ENCODE measurements at places on chromosomes 3 and 15.

- no peak for DNase-seq
These were observed 227.2 kb downstream of the OCA2 start for GRCh38 chr15:27871902-27872260.

- no peak for DNase-seq
These were observed 220.9 kb upstream of the EIF1B start for GRCh38 chr3:40088527-40089170.

DNA sequence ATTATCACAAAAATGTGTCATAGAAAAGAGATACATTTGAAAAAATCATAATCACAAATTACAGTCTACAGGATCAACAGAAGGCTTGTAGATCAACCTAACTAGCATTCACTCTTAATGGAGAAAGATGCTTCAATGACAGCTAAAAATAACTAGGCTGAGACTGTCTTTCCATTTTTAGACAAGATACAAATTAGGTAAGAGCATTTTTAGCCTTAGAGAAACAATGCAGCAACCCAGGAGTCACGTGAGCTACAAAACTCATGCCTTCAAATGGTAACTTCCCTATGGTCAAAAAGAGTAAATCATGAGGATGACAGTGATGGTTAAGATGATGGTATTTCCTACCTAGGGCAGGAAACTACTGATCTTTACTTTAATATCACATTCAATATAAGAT lies 415.4 kb downstream of the MAGI1 start:
- DNase-seq = no peak

GRCh38 chr15:41870689-41871081 lies 23.2 kb downstream of the SPTBN5 start:
- DNase-seq = no peak

GRCh38 chr3:128269006-128269775 lies 115.9 kb downstream of the EEFSEC start:
- DNase-seq = no peak

DNA sequence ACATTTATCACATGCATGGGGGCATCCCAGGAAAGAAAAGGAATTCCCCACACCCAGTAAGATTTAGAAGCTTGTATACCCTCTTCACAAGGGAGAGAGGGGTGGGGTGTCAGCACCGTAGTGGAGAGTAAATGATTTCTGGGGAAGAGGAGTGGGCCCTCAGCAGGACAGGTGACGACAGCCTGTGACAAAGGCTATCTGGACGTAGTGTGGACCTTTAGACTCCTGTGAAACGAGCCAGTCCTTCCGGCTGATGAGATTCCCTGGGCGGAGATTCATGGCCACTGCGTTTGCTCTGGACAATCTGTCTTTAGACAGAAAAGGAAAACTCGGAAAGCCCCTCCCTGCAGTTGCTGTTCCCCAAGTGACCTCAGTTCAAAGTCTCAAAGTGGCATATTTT lies 1.7 kb upstream of the FAM3D start:
- DNase-seq = no peak

DNA sequence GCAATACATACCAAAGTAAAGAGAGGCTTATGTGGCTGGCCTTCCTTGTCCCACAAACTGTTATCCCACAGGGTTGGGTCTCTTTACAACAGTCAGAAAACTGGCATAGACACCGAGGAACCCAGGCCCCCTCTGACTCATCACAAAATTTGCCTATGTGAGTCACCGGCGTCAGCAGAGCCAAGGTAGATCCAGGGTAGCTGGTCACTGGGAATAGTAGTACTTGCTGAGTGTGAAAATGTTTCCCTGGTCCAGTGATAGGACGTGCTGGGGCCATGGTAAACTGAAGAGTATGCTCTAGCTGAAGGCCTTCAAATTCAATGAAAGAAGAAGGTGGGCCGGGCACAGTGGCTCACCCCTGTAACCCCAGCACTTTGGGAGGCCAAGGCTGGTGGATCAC lies 27.1 kb upstream of the SKIL start:
- no peak for DNase-seq

GRCh38 chr15:72992841-72993252 lies 59.4 kb upstream of the NEO1 start:
- no peak for DNase-seq

GRCh38 chr15:85031944-85032558 lies 50.4 kb downstream of the PDE8A start:
- DNase-seq = no peak

DNA sequence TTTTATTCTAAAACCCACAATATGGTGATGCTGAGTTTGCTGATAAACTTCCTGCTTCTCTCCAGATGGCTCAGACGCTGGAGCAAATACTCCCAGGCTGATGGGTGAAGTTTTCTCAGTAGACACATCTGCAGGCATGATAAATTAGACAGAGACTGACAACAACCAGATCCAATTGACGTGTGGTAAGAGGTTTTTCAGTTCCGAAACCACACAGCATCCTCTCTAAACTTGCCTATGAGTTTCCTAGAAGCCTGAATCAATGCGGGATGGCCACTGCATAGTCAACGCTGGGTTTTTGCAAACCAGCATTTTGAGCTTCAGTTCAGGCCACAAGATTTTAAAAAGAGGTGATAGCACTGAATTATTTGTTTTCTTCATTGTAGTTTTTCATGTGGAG lies 360.3 kb upstream of the ARRDC4 start:
- DNase-seq = no peak

DNA sequence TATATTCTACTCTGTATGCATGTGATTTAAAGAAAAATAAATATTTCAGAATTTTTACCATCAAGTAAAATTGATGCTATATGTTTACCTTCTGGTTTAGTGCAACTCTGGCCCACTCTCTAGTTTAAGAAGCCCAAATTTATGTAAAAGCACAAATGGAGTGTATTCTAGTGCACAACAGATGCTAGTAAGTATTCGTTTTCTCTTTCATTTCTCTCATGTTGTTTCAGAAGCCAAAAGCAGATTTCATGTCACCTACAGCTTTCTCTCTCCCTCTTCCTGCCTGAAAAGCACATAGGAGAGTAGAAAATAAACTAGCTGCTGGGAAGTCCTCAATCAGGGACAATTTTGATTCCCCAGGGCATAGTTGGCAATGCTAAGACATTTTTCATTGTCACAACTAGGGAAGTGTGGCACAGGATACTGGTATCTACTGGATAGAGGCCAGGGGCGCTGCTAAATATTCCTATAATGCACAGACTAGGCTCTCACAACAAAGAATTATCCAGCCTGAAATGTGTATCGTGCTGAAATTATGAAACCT lies 147.4 kb upstream of the ARHGEF26 start:
- no peak for DNase-seq

GRCh38 chr3:123687286-123687685 lies 102.4 kb upstream of the HACD2 start:
- DNase-seq = no peak

DNA sequence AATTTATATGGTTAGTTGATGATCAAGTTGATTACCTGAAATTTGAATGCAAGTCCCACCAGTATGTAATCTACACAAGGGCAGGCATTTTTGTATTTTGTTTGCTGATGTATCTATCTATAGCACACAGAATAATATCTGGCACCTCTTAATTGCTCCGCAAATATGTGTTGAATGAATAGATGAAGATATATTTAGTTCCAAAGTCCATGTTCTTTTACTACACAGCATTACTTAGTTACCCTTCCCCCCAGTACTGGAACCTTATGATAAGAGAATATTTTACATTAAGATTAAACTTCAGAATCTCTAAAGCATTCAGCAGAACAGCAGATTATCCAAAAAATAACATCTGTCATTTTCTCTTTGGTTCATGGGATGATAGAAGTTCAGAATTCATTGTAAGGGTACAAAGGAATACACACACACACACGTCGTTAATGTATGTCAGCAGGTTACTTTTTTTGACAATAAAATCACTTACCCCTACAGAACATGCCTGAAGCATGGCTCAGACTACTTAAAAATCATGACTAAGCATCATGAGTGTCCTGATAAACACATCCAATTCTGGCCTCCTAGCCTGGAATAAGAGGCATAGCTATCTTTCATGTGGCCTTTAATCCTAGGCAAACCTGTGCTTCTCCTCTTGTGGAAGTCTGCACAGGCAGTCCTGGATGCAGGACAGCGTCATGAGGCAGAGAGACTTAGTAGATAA lies 148.9 kb upstream of the TBC1D5 start:
- no peak for DNase-seq

- DNase-seq = no peak
These were observed 103.7 kb downstream of the P3H2 start for GRCh38 chr3:190016966-190017365.

- DNase-seq = no peak
These were observed 181.0 kb downstream of the ATG7 start for GRCh38 chr3:11452885-11453847.

DNA sequence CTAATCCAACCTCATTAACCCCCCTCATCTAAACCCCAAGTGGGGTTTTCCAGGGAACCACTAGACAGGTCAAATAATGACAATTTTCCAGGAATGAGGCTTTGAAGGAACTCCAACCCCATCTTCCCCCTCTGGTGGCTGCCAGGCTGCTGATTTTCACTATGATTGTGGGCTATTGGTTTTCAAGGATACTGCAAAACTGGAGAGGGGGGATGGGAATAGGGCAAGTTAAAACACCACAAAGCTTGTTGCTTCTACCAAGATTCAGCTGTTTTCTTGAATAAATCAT lies 10.4 kb upstream of the ZNF662 start:
- DNase-seq = no peak

DNA sequence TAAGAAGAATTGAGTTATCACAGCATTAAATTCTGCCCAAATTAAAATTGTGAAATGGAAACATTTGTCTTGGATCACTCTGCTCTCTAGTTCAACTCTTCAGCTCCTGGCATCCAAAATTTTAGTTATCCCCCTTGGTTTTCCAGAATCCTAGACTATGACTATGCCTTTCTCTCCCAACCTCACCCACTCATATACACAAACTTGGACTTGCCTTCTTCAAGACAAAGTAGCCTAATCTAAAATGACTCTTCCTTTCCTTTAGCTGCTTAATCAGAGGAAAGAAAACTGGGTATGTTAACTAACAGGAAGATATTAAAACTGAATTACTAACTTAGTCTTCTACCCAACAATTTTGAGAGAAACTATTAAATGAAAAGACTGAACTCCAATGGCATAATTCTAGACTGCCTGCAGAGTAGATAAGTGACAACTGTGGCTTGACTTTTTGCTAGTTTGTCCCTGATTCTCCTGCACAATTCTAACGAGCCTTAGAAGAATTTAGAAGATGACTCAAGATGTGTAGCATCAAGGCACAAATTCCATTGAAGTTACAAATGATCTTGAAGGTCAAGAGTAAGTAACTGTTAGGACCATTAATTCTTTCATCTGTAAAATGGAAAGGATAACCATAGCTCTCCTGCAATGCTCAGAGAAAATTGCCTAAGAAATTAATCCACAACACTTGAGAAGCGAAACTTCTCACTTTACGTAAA lies 5.2 kb upstream of the GOLIM4 start:
- no peak for DNase-seq
